ENCODE measurements at places on chromosomes 6 and 20.

GRCh38 chr20:62133051-62133845 is 9.9 kb downstream of the PSMA7 start:
- H3K4me1 ChIP-seq = no peaks in the 10 kb centered on the region
- no peaks in the 10 kb centered on the region for H3K27me3 ChIP-seq
- no peak overlapping the region for H3K27ac ChIP-seq
- no peak overlapping the region for H3K4me3 ChIP-seq
- peaks cover 55% of the 10 kb centered on the region for H3K36me3 ChIP-seq

GRCh38 chr6:166608774-166609173 is 18.3 kb downstream of the RPS6KA2 start:
- H3K4me1 ChIP-seq = no peaks in the 10 kb centered on the region
- no peak for DNase-seq
- no peaks in the 10 kb centered on the region for H3K27me3 ChIP-seq
- H3K4me3 ChIP-seq = no peak overlapping the region
- H3K27ac ChIP-seq = no peak overlapping the region
- no peaks in the 10 kb centered on the region for H3K36me3 ChIP-seq

DNA sequence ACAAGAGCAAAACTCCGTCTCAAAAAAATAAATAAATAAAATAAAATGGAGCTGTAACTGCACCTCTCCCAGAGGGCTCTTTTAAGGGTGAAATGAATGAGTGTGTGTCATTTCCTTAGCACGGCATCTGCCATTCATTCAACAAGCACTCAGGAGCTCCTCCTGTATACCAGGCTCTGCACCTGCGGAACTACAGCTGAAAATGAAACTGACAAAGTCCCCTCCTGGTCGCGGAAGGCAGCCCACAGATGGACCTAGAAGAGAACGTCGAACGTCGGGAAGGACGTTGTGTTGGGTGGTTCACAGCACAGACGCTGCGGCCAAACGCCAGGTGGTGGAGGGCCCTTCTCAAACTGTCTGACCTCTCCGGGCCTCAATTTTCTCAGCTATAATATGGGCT is 256.4 kb downstream of the TFAP2C start:
- H3K4me1 ChIP-seq = no peaks in the 10 kb centered on the region
- H3K36me3 ChIP-seq = no peaks in the 10 kb centered on the region
- no peak overlapping the region for H3K4me3 ChIP-seq
- no peaks in the 10 kb centered on the region for H3K27me3 ChIP-seq
- H3K27ac ChIP-seq = no peak overlapping the region

DNA sequence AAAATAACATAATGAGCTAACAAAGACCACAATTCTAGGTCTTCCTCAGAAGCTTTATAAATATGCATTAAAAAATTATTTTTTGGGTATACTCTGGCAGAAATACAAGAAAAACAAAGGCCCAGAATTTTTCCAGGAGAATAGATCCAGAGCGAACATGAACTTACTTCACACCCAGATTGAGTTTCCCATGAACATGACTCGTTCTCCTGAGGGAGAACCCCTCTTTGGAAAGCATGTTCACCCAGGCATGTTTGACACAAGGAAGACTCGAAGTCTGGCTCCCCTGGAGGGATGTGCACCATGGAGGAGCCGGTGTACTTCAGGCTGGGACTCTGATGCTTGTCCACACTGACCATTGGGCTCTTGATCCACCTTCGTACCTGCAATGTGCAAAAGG is 56.1 kb downstream of the SGK1 start:
- H3K36me3 ChIP-seq = no peaks in the 10 kb centered on the region
- H3K4me3 ChIP-seq = no peak overlapping the region
- no peak overlapping the region for H3K27ac ChIP-seq
- no peak for DNase-seq

DNA sequence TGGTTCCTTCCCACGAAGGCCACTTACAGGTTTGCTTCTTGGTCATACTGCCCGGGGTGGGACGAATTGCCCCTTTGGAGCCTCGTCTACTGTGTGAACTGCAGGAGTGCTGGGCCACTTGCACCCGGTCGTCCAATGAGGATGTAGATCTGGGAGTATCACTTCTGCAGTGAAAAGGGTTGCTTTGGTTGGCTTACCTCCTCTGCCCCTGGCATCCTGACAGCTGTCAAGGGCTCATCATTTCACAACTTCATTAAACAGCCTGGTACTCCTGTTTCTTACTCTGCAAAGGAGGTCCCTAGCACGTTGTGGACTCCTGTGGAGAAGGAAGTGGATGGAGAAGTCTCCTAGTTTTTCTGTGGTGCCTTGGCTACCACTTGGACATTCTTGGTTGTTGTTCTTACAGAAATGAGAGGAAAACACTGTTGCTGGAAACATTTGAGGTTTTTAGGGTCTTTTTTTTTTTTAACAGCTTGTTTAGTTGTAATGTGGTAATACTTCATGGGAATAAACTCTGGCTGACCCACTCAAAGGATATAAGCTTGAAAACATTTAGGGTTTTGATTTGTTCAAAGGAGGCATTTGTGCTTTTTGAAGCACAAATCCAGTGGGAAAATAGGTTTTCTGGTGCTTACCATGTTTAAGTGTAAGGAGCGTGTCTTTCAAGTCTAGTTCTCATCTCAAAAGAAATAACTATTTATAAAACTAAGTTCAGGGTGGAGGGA is 60.7 kb downstream of the AKAP12 start:
- no peak for DNase-seq
- H3K36me3 ChIP-seq = peaks cover 3% of the 10 kb centered on the region
- H3K27me3 ChIP-seq = no peaks in the 10 kb centered on the region
- H3K4me1 ChIP-seq = no peaks in the 10 kb centered on the region

GRCh38 chr6:109117346-109118035 is 22.2 kb downstream of the CEP57L1 start:
- no peaks in the 10 kb centered on the region for H3K36me3 ChIP-seq
- H3K4me3 ChIP-seq = no peak overlapping the region
- peaks cover 3% of the 10 kb centered on the region for H3K4me1 ChIP-seq
